Activated T-helper 2 cell treated with anti-CD3 and anti-CD28 coated beads, Interferon-gamma antibody, Interleukin-2, Interleukin-4, amounts not matched to agents 10 μg/mL and 5 μg/mL and 100 μg/mL, durations not matched to agents 14 hours and 24 hours and 36 hours (primary cell): ENCODE measurements at places on chromosomes 2 and 18. TPM values are rescaled to one million over a fixed set of nuclear protein-coding genes. Genes with fewer than 3 reads are reported as not detected.

Gene UCN
- total RNA-seq: 0.94 and 1.3 TPM in 2 replicates

- no peak for DNase-seq
Measured at GRCh38 chr2:146844226-146844990, 1000.4 kb upstream of the ACVR2A start.

GRCh38 chr2:203737360-203737759 is 30.9 kb downstream of the CD28 start:
- DNase-seq: no peak

Gene AFTPH
- total RNA-seq: 34.6 and 36.6 TPM in 2 replicates

- DNase-seq: no peak
Measured at GRCh38 chr2:134846213-134846612, 7.8 kb downstream of the ACMSD start.

DNA sequence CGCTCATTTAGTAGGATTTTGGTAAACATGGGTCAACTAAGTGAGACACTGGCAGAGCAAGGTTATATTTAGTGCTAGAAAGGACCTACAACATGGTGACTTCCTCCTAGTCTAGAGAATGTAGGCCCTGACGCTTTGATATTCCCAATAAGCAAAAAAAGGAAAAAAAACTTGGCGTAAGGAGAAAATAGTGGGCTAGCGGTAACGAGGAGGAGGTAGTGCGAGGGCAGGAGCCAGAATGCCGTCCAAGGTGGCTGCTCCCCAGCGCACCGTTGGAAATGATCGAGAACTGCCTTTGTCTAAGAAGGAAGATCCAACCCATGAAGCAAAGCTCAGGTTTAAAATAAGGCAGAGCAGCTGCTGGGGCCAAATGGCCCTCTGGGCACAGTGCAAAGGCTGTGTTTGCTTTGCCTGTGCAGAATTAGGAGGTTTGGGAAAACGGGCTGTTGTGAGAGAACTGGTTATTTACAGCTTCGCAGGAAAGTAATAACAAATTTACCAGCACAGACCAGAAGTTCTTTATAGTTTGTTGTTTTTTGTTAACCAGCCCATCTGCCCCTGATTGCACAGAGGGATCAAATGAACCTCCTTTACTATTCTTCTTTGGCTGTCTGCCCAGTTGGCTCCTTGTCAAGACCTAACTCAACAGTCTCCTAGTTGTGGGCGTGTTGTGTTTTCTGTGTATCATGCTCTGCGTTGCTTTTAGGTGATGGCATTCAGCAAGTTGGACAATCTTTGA is 86.6 kb downstream of the ITGB1BP1 start:
- DNase-seq: no peak

Gene IL1F10
- not detected in 2 replicates for total RNA-seq

Gene CYRIA
- total RNA-seq: 1.8 TPM in 2 replicates

Gene CHRND
- not detected in 2 replicates for total RNA-seq

Gene WDSUB1
- total RNA-seq: 6.2 and 7.1 TPM in 2 replicates

Gene DLX2
- total RNA-seq: 0.14 TPM in 1 of 2 replicates, not detected in the other

GRCh38 chr2:160063271-160063670 is 856 bp upstream of the PLA2R1 start:
- DNase-seq: no peak

GRCh38 chr2:38016219-38016618 is 59.7 kb downstream of the CYP1B1 start:
- no peak for DNase-seq

DNA sequence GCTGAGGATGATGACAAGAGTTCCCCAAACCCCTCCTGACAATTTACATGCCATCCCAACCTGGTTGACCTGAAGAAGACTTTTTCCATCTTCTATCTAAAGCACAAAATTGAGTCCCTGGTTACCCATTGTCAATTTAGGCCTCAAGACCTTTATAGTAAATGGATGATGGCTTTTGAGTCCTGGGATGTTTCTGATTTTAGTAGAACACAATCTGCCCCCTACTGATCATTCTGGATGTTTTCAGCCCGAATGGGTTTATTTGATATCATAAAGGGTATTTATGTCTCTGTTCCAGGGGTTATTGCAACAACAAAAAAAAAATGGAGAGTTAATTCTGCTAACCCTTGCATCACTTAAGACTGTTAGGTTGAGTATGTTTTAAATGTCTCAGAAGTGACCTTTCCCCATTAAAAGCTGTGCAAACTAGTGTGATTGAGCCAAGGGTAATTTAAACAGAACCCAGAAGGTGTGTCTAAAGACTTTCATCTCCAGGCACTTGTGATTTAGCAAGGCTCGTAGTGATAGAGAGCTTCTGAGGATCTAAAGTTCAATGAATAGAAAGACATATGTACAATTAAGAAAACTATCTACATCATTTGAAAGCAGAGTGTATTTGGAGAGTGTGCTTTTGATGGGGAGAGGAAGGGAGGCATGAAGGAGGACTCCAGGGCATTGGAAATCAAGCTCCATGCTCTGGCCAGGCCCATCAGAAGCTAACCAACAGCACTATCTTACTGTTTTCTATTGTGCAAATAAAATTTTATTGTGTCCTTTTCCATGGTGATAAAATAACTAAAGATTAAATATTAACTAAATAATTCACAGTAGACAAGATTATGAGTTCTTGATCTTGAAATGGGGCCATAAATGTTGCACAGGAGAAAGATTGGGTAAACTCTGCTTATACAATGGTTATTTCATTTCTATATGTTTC is 96.6 kb upstream of the NOSTRIN start:
- no peak for DNase-seq

- no peak for DNase-seq
Measured at GRCh38 chr2:166614503-166614902, 120.5 kb upstream of the SCN7A start.

- DNase-seq: no peak
Measured at GRCh38 chr2:69796174-69796573, 33.3 kb upstream of the GMCL1 start.
